ENCODE measurements at places on chromosomes 3 and 15. TPM values are rescaled to one million over a fixed set of nuclear protein-coding genes. Genes with fewer than 3 reads are reported as not detected.

GRCh38 chr3:27606537-27606936 lies 115.6 kb downstream of the EOMES start:
- no peak for DNase-seq

The IL17RB gene
- 2.4 TPM for polyA plus RNA-seq

GRCh38 chr15:71880276-71880675 lies 69.9 kb downstream of the NR2E3 start:
- no peak for DNase-seq

DNA sequence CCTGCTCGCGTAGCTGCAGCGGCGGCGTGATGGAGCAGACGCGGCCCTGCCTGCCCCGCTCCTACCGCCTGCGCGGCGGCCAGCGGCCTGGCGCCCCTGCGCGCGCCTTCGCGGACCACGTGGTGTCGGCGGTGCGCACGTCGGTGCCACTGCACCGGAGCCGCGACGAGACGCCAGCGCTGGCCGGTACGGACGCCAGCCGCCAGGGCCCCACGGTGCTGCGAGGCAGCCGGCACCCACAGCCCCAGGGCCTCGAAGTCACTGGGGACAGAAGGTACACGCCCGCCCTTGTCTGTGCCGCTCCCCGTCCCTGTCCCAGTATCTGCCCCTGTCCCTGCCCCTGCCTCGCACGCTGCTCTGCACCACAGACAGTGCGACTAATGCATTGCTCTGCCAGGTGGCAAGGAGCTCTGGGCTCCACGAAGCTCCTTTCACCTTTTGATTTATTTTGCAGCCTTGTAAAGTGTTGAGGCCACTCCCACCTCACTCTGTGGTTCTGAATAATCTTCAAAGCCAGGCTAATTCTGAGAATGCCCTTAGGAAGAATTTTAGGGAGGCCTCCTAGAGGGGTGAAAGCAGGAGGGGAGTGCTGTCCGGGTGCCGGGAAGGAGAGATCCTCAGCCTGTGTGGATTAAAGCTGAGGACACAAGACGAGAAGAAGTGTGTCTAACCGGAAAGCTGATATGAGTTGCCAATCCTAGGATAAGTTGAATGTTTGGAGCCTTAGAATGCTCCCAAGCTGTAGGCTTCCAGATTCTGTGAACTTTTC lies 100.0 kb downstream of the THSD4 start:
- DNase-seq = no peak

- no peak for DNase-seq
Measured at GRCh38 chr3:174206607-174207192, 652.4 kb upstream of the NAALADL2 start.

The CP gene
- polyA plus RNA-seq = 3.8 TPM

GRCh38 chr15:87347806-87348515 lies 908.6 kb downstream of the NTRK3 start:
- no peak for DNase-seq

DNA sequence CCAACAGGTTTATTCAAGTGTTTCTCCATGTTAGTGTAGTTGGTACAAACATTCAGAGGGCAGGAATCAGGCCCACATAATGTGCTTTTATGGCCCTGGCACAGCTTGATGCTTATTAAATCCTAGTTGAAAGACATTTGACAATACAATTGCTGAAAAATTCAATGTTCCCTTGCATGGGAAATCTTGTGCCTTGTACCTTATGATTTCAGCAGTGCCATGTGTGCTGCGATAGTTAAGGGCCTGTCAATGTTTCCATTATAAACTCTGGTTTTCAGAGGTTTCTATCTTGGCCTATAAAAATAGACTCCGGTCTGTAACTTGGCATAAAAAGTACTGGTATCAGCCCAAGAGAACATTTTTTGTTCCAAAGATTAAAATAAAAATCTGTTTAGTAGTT lies 207.2 kb downstream of the TBC1D5 start:
- DNase-seq = no peak

The UBE2E2 gene
- 8.6 TPM for polyA plus RNA-seq

The CCR9 gene
- 0.92 TPM for polyA plus RNA-seq

The ZDHHC23 gene
- 4.4 TPM for polyA plus RNA-seq

DNA sequence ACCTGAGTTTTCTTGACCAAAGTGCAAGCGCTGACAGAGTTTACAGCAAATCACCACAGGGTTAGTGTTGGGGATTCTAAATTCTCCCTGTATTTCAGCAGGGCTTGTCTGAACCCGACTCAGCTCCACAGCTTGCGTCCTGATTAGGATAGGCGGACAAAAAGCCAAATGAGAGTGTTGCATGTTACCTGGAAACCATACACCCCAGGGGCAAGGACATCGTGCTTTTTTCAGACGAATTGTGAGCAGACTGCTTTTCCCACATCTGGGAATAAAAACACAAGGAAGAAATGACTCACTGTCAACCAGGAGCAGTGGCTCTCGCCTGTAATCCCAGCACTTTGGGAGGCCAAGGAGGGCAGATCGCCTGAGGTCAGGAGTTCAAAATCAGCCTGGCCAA lies 3.0 kb downstream of the DZIP1L start:
- DNase-seq = no peak

The NRROS gene
- polyA plus RNA-seq = 4.1 TPM

The TNNC1 gene
- 0.79 TPM for polyA plus RNA-seq

- DNase-seq = no peak
Measured at GRCh38 chr3:143255739-143256138, 136.2 kb downstream of the CHST2 start.

DNA sequence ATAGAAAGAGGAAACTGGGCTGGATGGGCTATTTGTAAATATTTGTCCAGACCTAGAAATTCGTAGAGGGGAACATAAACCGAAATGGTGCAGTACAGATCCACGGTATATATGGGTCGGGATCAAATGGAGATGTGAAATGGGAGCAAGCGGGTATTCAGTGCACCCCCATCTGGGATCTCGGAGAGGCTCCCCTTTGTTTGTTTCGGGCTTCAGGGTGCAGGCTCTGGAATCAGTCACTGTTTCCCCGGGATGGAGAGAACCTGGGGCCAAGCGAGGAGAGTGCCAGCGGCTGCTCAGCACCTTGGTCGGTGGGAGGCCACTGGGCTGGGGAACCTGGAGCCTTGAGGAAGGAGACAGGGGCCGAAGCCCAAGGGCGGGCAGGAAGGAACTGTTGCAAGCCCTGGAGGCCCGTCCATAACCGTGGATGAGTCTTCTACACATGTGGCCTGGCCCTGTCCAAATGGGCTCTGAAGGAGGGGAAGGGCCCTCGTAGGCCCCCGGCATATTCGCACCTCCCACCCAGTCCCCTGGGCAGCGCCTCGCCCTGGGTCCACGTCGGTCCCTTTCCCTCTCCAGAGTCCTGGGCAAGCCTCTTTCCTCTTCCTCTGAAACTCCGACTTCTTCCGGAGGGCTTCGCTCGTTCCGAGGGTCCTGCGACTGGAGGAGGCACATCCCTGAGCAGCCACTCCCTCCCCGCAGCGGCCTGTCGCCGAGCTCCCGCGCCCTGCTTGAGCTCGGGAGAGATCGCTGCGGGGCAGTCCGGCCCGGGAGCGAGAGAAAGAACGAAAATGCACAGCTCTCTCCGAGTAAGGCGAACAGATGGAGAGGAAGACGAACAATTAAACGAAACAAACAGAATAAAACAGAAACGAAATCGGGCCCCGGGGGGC lies 3.0 kb downstream of the ISL2 start:
- DNase-seq = no peak

The GABRB3 gene
- polyA plus RNA-seq = 1.3 TPM

The NBEAL2 gene
- 55.9 TPM for polyA plus RNA-seq

The PSTPIP1 gene
- polyA plus RNA-seq = 1.8 TPM

- no peak for DNase-seq
Measured at GRCh38 chr15:57031605-57032004, 113.2 kb downstream of the TCF12 start.

- DNase-seq = no peak
Measured at GRCh38 chr3:128999102-128999501, 2.0 kb upstream of the EFCC1 start.

DNA sequence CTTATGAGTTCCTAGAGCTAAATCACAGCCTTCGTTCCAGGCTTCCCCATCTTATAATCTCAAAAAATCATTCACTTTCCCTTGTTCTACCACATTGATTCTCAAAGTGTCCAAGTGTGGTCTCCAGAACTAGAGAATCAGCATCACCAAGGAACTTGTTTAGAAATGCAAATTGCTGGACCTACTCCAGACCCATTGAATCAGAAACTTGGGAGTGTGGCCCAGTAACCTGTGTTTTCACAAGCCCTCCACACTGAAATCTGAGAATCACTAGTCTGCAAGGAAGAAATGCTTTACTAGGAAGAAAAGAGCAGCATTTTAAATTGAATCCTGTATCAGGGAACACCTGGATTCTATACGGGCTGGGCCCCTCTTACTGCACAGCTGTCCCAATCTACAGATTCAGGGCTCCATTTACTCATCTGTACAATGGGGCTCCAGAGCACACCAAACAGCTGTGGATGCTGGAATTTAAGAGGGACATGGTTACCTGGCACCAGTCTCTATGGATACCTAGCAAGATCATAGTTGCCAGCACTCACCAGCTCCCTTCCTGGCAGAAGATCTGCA lies 3.9 kb downstream of the MEGF11 start:
- DNase-seq = no peak

- DNase-seq = peak; percentile 74
Measured at GRCh38 chr3:50340448-50341329, at the start of gene RASSF1. TSS of gene RASSF1 (minus strand) at chr3:50340836. CDS start at chr3:50340805, 31 bp downstream.

The ISL2 gene
- polyA plus RNA-seq = 0.54 TPM

The SPRED1 gene
- polyA plus RNA-seq = 3.0 TPM

The NR1I2 gene
- 166 TPM for polyA plus RNA-seq

The TTC14 gene
- 10.3 TPM for polyA plus RNA-seq

DNA sequence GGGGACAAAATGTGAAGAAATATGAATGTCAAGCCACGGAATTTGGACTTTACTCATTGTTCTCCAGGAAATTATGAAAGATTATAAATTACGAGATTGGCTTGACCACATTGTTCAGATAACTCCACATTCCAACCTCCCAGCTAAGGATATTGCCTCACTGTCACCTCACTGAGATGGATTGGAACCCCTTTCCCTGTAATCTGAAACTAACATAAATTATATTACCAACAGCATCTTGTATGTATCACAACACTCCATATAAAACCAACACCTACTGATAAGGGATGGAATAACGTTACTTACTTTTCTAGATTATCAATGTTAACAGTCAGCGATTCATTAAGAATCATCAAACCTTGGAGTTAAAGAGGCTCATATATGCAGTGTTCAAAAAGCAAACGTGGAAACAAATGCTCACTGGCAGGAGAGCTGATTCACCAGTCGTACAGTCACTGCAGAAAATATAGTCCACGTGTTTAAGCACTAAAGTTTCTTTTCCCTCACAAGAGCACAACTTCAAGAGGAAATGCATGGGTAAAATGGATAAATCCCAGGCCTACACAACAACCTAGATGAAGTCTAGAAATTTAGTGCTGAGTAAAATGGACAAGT lies 451.5 kb downstream of the FGF12 start:
- DNase-seq = no peak

The RASGRP1 gene
- 0.64 TPM for polyA plus RNA-seq

Measured in small intestine (tissue), 16 donors.